Activated T-cell treated with anti-CD3 and anti-CD28 coated beads, Interleukin-2, amount 50 U/mL, for 4 hours (primary cell): ENCODE measurements at places on chromosomes 12 and 14. TPM values are rescaled to one million over a fixed set of nuclear protein-coding genes. Genes with fewer than 3 reads are reported as not detected.

- no peak for DNase-seq
These were observed 35.0 kb upstream of the FUT8 start for GRCh38 chr14:65377576-65377975.

DNA sequence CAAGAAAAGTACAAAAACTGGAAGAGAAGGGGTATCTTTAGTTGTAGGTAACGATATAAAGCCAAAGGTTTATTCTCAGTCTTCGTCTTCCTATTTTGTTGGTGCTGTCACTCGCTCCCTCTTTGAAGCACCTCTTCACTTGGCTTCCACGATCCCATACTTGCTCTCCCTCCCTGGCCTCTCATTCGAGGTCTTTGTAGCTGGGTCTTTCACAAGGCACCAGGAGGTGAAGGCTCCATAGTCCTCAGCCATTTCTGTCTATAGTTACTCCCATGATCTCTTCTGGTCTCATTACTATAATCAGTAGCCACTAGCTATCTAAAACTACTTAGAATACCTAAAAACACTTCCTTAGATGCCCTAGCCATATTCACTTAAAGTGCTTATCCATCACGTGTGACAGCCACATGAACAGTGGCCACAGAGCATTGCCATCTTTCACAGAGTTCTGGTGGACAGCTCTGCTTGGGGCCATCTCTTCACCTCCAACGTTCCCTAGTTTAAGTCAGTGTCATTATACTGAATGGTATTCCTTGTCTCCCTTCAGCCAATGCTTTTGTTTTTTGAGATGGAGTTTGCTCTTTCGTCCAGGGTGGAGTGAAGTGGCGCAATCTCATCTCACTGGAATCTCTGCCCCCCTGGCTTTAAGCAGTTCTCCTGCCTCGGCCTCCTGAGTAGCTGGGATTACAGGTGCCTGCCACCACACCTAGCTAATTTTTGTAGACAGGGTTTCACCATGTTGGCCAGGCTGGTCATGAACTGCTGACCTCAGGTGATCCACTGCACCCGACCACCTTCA, 57.1 kb downstream of the ATP2A2 start:
- no peak for DNase-seq

GRCh38 chr12:97939156-97939555, 476.6 kb downstream of the RMST start:
- no peak for DNase-seq

- DNase-seq = no peak
These were observed 69.7 kb upstream of the CCND2 start for GRCh38 chr12:4203772-4204376.

- no peak for DNase-seq
These were observed 567.7 kb downstream of the LRFN5 start for GRCh38 chr14:42174357-42174756.

- DNase-seq = no peak
These were observed 8.0 kb downstream of the IL23A start for GRCh38 chr12:56346675-56347074.

- DNase-seq = no peak
These were observed 44.5 kb downstream of the SLC38A1 start for GRCh38 chr12:46224386-46224785.

The OTOGL gene
- total RNA-seq = not detected

The NABP2 gene
- 103 TPM for total RNA-seq

DNA sequence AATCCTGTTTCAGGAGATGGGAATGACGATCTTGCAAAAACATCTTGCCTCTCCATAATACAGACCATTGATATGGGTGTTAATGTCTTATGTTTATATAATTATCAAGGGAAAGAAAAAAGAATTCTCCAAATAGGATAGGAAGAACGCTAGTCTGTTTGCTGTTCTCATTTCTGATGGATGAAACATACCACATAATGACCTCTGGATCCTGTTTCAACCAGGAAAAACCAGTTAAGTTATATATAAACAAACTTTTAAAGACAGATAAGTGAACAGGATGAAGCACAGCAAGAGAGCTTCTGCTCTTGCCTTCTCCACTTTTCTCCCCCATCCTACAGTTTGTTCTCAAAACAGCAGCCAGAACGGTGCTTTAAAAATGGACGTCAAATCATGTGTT, 27.8 kb downstream of the COQ6 start:
- DNase-seq = no peak

GRCh38 chr14:74660167-74660566, 48.1 kb upstream of the LTBP2 start:
- DNase-seq = no peak

GRCh38 chr12:70418101-70418500, 52.0 kb downstream of the KCNMB4 start:
- no peak for DNase-seq

DNA sequence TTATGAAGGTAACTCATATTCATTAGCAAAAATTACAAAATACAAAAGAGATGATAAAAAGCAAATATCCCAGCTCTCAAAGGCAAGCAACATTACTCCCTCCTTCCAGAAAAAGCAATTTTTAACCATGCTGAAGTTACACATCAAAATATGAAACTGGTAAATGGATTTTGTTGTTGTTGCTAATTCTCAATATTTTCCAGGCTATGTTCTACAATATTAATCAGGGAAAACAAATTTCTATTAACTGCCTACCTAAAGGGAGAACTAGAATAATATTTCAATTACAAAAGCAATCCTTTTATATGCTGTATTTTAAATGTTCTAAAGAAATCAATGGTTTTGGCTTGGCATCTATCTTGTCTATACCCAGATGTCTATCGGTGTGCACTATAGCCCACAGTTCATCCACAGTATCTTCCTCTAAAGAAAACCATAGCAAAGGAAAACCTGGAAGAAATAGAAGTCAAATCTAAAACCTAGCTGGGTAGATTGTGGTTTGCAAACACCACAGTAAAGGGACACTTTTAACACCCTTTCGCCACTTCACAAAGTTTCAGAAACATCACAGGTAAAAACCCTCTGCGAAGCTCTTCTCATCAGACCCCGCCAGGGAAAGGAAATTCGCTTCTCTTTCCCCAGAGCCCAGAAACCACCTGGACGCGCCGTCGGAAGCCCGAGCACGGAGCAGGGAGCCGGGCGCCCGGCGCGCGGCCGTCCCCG, 32.0 kb downstream of the TC2N start:
- DNase-seq = no peak

The SLC2A13 gene
- 2.4 TPM for total RNA-seq

GRCh38 chr14:68506645-68507419, 286.0 kb downstream of the ZFP36L1 start:
- DNase-seq = no peak

- DNase-seq = no peak
These were observed 12.5 kb downstream of the ZFYVE21 start for GRCh38 chr14:103728141-103728540.
